NCI-H2171 treated with DMSO at 0.1 percent for 48 hours (cell line): ENCODE measurements at places on chromosomes 7 and 10.
A peak's percentile ranks its signal among the peaks of the same experiment; 100 is the strongest.

- no peak for DNase-seq
These were observed 56.1 kb downstream of the HIBADH start for GRCh38 chr7:27606270-27607209.

DNA sequence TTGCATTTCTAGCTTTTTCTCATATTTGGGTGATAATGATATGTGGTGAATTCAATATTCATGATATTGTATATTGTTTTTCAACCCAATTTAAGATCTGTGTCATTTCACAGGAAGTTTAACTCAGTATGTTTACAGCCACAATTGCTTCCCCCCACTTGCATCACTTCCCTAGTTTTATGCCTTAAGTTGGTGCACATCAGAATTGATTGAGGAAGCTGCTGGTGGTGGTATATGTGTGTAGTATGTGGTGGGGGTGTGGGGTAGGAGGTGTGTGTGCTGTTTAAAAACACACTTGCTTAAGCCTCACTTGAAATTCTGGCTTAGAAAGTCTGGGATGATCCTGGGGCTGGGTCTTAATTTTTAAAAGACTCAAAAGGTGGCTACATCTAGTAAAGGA is 245.1 kb upstream of the AOAH start:
- DNase-seq: no peak

- DNase-seq: peak; percentile 37
These were observed at the start of gene TWIST1 for GRCh38 chr7:19117091-19117869. TSS of gene TWIST1 (minus strand) at chr7:19117636. CDS start at chr7:19117321, 315 bp downstream.

DNA sequence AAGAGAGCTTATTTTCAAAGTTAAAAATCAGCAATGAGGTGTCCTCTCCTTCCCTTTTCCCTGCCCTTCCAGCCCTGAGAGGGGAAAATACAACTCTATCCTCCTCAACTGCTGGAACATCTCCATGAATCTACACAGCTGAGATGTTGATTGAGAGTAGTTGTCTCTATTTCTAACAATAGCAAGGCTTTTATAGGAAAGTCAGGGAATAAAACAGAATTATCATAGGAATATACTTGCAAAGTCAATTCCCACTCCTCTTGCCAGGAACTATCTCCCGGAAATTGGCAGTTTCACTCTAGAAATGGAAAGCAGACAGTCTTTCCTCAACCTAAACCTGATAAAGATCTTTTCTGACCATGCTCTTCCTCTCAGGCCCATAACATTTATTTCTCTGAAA is 8.8 kb downstream of the HGF start:
- DNase-seq: no peak

GRCh38 chr7:128911423-128912031 is 1.0 kb upstream of the KCP start:
- no peak for DNase-seq

DNA sequence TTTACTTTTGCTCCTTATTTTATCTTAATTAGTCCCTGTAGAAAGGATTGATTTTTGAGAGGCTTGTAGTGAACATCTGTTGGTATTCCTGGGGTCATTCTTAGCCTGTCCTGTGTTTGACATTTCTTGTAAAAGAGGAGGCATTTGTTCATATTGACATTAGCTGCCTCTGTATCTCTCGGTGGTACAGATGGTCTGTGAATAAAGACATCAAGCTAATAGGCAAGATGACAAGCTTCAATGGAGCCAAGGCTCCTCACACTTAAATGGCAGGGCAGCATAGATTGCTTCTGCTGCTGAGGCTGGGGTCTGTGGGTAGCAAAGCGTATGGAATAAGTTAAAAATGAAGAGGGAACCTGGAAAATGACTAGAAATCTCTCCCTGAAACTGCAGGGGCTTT is 687.6 kb downstream of the LRMDA start:
- DNase-seq: peak; percentile 49

- DNase-seq: no peak
These were observed 936 bp downstream of the IGF2BP3 start for GRCh38 chr7:23469150-23469960.

GRCh38 chr10:77850620-77851231 is 75.8 kb downstream of the DLG5 start:
- no peak for DNase-seq

DNA sequence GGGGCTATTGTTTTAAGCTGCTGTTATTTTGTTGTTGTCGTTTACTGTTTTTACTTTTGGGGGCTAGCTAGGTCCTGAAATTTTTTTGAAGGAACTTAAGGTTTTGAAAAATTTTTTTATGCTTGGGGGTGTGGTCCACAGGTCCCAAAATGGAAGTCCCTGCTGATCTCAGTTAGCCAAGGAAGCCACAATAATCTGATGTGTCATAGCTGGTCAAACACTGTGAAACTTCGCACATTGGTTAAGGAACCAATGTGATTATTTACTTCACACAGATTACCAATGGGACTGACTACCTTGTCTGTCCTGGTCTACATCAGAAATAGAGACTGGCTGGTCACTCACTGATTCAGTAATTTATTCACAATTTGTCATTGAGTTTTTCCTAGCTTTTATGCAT is 29.5 kb upstream of the HYCC1 start:
- no peak for DNase-seq

DNA sequence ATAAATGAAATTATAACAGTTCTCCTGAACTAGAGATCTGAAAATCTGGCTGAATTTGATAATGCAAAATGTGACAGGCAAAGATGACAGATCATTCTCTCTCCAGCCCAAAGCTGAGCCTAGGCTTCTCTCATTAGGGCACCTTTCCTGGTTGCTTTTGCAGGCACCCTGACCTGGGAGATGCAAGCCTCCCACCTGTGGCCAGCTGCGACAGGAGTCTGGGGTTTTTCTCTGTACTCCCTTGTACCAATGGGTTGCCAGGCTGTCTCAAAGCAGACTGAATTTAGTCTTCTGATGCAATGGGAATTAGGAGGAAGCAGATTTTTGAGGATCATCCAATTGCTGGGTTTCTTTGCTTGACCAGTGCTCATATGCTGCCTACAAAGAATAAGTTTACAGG is 85.0 kb upstream of the EFCAB10 start:
- no peak for DNase-seq

GRCh38 chr10:60282771-60283353 is 106.8 kb downstream of the ANK3 start:
- DNase-seq: no peak

DNA sequence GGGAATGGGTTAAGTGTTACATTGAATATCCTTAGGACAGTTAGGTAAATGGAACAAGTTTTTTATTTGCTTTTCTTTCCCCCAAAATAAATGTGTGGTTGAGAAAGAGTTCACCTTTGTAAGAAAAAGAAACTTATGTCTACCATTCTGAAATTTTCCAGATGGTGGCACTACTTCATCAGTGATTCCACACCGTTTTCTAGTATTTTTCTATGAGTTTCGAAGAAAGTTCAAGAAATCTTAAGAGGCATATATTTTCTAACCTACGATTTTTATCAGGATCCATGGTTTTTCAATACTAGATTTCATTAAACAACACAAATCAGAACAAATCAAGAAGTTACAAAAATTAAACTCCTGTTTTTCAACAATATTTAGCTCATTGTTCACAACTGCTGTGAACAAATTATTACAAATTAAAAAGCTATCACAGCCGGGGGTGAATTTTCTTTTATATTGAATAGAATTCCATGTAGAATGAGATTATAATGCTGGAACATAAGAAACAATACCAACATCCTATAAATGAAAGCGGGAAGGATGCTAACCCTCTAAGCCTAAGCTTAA is 163.1 kb upstream of the NPVF start:
- DNase-seq: peak; percentile 32

DNA sequence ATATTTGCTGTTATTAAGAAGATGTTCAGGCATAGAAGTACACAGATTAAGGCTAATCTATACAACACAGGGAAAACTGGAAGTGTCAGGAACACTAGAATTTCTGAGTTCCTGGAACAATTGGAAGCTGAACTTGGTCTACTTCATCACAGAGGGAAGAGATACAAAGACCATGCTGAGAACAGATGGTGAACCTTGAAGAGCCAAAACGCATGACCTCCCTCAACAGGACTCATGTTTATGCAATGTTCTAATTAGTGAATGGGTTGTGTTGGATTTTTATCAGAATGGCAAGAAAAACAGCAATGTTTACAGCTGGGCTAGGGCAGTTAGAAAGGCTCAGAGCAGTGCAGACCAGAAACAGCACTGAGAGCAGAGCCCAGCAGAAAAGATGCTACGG is 94.9 kb downstream of the SFMBT2 start:
- no peak for DNase-seq

DNA sequence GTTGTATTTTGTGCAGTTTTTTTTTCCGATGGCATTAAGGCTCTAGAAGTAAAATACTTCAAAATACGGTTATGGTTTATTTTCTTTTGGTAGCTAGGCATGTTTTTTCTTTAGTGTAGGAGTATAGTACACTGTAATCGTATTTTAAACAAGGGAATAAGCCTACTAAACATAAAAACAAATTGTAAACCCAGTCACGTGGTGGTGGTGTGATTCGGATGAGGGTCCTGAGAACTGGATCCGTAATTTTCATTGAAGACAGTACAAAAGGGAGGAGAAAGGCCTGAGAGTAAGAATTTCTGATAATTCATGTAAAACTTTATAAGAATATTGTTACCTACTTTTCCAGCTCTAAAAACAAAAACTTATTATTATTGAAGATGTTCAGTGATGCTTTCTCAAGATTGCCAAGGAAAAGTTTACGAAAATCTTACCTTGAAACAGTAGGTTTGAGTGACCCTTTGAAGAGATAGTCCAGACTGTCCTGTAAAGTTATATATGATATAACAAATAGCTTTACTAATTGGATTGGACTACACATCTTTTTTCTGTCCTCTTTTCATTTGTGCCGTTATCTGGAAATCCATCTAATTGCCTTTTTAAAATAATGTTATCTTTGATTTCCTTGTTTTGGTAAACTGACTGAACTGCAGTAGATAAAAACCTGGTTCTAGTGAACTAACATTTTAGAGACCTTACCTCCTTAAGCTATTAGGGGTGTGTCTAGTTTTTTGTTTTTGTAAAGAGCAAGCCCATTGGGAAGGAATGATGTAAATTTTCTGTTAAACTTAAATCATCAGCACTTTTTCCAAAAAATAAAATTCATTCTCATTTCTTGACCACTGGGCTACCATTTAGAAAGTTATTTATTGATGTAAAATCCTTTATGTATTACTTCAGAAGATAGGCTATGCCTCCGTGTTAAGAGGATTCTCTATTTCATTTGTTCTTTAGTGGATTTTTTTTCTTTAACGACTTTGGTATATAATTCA is 1.0 kb upstream of the PBLD start:
- DNase-seq: no peak

DNA sequence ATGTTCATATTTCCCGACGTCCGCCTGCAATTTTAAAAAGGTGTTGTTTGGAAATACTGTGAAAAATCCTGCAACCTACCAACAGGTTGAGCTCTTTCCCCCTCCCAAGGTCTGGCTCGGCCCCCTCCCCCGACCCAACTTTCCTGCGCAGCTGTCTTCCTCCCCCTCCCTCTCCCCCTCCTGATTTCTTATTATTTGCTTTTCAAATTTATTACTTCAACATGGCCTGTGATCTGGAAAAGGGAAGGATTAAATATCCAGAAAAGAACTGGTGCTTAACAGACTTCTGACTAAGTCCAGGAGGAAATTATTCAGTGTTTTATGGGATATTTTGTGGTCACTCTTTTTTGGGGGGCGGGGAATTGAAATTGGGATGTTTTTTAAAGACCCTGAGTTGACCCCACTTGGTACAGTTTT is 2.4 kb downstream of the ARID5B start:
- peak; percentile 77 for DNase-seq

GRCh38 chr7:106757846-106758245 is 96.9 kb upstream of the CCDC71L start:
- DNase-seq: peak; percentile 57

GRCh38 chr10:86368987-86369386 is 2.4 kb upstream of the GRID1 start:
- DNase-seq: no peak

DNA sequence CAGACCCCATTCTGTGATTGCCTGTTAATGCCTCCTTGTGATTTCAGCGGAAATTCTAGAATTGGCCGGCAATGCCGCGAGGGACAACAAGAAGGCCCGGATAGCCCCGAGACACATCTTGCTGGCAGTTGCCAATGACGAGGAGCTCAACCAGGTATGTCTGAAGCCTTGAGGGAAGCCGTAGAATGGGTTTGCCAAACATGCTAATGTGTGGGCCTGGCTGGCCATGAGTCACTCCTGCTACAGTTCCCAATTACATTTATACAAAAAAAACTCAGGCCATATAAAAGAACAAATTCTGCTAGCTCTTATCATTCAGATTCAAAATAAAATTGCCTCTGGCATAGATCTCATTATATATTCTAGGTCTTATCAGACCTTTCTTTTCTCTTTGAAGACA is 37.4 kb downstream of the MACROH2A2 start:
- DNase-seq: no peak

DNA sequence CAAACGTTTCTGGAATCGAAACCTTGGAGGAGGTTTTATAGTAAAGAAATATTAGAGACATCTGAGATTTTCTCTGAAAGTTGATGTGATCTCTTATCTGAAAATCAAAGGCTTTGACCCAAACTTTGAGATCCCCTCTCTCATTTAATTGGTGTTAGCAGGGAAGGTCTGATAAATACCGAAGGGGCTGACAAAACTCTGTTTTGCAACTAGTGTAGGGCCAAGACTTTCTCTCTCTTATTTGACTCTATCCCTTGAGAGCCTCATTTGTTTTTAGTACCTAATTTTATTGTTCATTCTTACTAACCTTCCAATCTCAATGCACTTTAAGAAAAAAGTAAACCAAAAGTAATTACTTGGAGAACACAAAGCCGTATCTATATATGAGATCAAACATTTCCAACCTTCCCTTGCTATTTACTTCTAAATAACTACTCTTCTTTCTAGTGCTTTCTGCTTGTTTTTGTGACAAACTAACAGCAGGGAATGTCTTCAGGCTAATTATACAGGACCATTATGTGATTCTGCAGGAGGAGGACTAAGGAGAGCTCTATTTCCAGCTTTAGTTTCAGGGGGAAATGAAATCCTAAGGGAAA is 33.4 kb upstream of the NPVF start:
- DNase-seq: no peak

DNA sequence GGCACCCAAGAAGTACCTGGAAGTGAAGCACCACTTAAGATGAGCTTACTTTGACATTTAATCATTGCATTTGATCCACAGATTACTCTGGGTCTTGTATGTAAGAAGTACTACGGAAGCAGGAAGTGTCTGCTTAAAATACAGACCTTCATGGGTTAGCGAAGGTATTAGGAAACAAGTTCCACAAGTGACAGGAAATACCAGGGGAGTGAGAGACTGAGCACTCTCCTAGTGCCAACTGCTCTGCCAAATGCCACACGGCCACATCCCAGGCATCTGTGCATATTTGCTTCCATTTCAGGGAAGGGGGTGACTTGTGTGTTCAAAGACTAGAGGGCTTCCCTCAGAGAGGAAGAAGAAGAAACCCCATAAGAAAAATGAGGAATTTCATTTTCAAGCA is 57.2 kb upstream of the ANK3 start:
- no peak for DNase-seq

DNA sequence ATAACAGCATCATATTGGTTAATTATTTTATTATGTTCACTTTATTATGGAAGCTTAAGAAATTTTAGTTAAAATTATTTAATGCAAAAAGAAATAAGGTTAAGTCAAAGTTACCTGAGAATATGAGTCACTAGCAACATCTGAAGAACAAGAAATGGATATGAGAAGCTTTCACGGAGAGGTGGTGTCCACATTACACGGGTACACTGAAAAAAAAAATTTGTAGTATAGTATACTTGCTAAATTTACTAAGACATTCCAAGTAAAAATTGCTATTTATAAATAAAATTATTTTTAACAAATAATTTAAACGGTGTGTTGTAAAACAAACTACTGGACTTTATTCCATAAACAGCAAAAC is 63.9 kb downstream of the DPY19L1 start:
- no peak for DNase-seq

- no peak for DNase-seq
These were observed 81.9 kb downstream of the CREM start for GRCh38 chr10:35208536-35208935.
